ENCODE measurements at places on chromosomes 16 and 17. TPM values are rescaled to one million over a fixed set of nuclear protein-coding genes. Genes with fewer than 3 reads are reported as not detected.

LRRC37A2 gene
- 3.7 TPM for total RNA-seq

TAT gene
- not detected for total RNA-seq

- no peak overlapping the region for H3K4me3 ChIP-seq
- DNase-seq = no peak
- peaks cover 6% of the 10 kb centered on the region for H3K4me1 ChIP-seq
- no peaks in the 10 kb centered on the region for H3K36me3 ChIP-seq
These were observed 8.3 kb downstream of the MT1X start for GRCh38 chr16:56690420-56691122.

GRCh38 chr17:77824780-77825280, 133.7 kb upstream of the TNRC6C start:
- H3K27ac ChIP-seq = no peak overlapping the region
- DNase-seq = no peak
- no peak overlapping the region for H3K4me3 ChIP-seq
- no peaks in the 10 kb centered on the region for H3K4me1 ChIP-seq

DNA sequence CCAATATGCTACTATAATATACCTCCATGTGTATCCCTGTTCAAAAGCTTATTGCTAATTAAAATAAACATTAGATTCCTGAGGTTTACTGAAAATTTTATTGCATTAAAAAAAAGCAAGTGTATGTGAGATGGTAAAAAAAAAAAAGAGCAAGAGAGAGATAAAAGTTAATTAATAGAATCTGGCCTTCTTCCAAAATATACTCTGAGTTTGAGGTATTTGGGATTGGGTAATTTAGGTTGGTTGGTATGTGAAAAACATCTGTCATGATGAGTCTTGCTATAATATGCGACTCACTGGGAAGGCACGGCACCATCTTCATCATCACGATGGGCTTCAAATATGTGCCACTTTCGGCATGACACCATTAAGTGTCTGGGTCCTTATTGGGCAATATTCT, 711.1 kb upstream of the SOX9 start:
- H3K36me3 ChIP-seq = no peaks in the 10 kb centered on the region
- no peaks in the 10 kb centered on the region for H3K4me1 ChIP-seq
- no peak overlapping the region for H3K27ac ChIP-seq
- no peak overlapping the region for H3K4me3 ChIP-seq

DNA sequence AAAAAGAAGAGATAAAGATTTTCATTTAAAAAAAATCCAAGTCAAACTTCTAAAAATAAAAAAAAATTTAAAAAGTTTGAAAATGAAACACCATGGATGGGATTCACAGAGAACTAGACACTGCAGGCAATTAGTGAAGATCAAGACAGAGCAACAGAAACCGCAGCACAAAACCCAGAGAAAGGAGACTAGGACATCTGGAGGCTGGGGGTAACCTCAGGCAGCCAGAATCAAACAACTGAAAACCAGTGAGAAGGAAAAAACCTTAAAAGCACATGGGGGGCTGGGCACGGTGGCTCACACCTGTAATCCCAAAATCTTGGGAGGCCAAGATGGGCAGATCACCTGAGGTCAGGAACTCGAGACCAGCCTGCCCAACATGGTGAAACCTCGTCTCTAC, 30.6 kb downstream of the LITAFD start:
- no peaks in the 10 kb centered on the region for H3K4me1 ChIP-seq
- H3K4me3 ChIP-seq = no peak overlapping the region
- no peak overlapping the region for H3K27ac ChIP-seq
- peaks cover 78% of the 10 kb centered on the region for H3K36me3 ChIP-seq
- H3K27me3 ChIP-seq = no peaks in the 10 kb centered on the region
- DNase-seq = no peak
